Activated CD4-positive, alpha-beta T cell treated with anti-CD3 and anti-CD28 coated beads, Interleukin-2, amount 10 ng/mL, durations not matched to agents 7 days and 5 days (primary cell): ENCODE measurements at places on chromosomes 4 and X.
A peak's percentile ranks its signal among the peaks of the same experiment; 100 is the strongest.

DNA sequence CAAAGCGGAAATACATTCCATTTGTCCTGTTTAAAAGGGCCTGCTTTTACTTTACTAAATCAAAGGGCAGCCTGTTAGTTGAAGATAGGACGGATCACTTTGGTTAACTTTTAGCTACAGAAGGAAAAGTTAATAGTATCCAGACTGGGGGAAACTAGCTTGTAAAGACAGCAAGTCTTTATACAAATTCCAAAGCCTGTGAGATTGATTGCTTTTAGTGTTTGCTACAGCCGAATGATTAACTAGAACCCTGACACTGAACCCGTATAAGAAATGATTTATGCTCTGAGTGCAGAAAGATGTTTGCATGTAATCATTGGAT lies 93.4 kb downstream of the FRAS1 start:
- no peaks in the 10 kb centered on the region for H3K36me3 ChIP-seq
- H3K4me1 ChIP-seq = no peaks in the 10 kb centered on the region
- no peak overlapping the region for H3K4me3 ChIP-seq
- H3K27me3 ChIP-seq = peaks cover 18% of the 10 kb centered on the region

GRCh38 chr4:94559351-94559806 lies 107.6 kb downstream of the PDLIM5 start:
- H3K36me3 ChIP-seq = no peaks in the 10 kb centered on the region
- H3K27me3 ChIP-seq = no peaks in the 10 kb centered on the region

DNA sequence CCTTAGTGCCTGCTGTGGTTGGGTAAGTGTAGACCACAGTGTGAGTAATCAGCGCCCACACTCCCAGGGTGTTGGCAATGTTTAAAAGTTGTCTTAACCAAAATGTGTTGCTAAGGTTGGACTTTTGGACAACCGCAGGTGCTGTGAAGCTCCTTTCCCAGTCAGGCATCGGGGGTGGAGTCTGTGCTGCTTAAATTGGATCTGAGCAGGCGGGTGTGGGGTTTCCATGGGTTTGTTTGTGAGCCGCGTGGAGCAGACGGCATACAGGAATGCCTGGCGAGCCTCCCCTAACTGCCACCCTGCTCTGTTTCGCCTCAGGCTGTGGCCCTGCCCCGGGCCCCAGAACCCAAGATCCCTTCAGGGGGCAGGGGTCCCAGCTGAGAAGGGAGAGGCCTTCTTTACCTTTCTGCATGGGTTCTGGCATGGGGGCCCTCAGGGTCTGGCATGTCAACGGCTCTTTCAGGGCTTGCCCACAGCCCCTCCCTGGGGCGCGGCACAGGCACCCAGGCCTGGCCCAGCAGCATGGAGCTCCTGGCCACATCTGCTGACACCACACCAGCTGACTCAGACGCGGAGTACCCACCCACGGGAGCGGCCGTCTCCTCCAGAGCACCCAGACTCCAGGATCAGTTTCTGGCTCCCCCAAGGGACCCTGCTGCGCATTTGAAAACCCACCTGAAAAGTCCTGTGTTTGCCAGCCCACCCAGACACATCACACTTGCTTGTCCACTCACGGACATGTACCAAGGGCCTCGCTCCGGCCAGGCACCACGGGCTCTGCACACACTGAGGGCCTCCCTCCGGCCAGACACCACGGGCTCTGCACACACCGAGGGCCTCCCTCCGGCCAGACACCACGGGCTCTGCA lies 5.1 kb upstream of the SPON2 start:
- DNase-seq = no peak
- no peak overlapping the region for H3K4me3 ChIP-seq
- H3K27ac ChIP-seq = no peak overlapping the region
- peaks cover 32% of the 10 kb centered on the region for H3K36me3 ChIP-seq
- H3K4me1 ChIP-seq = peaks cover 18% of the 10 kb centered on the region
- H3K27me3 ChIP-seq = peaks cover 18% of the 10 kb centered on the region

GRCh38 chr4:164446516-164446915 lies 307.4 kb upstream of the SMIM31 start:
- H3K27me3 ChIP-seq = no peaks in the 10 kb centered on the region
- no peaks in the 10 kb centered on the region for H3K4me1 ChIP-seq
- H3K27ac ChIP-seq = no peak overlapping the region
- H3K36me3 ChIP-seq = no peaks in the 10 kb centered on the region
- no peak overlapping the region for H3K4me3 ChIP-seq
- no peak for DNase-seq

DNA sequence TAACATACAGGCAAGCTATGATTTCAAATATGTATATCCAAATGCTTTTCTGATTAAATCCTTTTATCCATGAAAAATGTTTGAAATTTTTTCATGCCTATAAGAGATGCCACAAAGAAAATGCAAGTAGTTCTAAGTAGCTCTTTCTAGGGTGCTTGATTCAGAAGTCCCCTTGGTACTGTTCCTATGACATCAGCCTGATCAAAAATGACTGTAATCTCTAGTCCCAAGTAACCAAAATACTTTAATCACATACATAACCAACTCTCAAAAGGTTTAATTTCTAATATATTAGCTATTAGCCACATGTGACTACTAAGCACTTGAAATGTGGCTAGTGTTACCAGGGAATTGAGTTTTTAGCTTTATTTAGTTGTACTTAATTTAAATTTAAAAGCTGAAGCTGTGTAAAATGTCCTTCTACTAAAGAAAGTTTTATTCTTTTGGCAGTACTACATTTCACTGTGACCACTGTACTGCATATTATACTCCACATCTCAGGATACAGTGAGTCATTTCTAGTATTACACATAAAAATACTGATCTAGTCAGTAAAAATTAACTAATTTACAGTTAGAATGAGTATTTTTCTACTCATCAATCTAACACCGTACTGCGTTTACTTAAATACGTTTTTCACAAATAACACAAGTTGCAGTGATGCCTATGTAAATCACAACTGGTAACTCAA lies 33.9 kb downstream of the FBXW7 start:
- H3K36me3 ChIP-seq = peaks cover 2% of the 10 kb centered on the region
- no peak for DNase-seq
- no peak overlapping the region for H3K27ac ChIP-seq

DNA sequence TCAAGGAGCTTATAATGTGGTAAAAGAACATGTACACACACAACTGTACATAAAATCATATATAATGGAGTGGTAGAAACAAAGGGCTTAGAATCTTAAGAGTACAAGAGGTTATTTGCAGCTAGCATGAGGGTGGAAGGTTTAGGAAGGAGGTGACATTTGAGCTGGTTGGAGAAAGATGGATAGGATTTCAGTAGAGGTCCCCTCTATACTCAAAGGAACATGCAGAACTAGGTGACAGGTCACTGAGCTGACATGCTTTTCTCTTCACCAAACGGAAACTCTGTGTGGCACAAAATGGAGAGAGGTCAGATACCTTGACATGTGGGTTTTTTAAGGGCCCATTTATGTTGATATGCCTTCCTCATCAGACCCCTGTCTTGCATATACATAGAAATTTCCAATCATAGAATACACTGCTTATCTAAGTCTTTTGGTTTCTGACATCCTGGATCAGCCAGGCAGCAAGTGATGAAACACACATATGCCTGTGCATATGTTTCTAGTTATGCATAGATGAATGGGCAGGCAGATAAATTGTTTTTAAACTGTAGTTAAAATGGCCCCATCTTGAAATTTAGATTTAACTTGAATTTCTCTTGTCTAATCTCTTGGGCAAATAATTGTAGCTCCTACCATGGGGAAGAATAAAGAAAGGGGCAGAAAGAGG lies 29.3 kb downstream of the CLCN5 start:
- no peak overlapping the region for H3K4me3 ChIP-seq
- H3K36me3 ChIP-seq = no peaks in the 10 kb centered on the region
- H3K4me1 ChIP-seq = peaks cover 2% of the 10 kb centered on the region
- no peaks in the 10 kb centered on the region for H3K27me3 ChIP-seq

- H3K27me3 ChIP-seq = no peaks in the 10 kb centered on the region
- peak overlapping the region; percentile 1 for H3K4me3 ChIP-seq
- peaks cover 41% of the 10 kb centered on the region for H3K36me3 ChIP-seq
- no peak for DNase-seq
- peak overlapping the region; percentile 87 for H3K27ac ChIP-seq
Measured at GRCh38 chr4:4268776-4269175, 20.8 kb upstream of the TMEM128 start.

GRCh38 chrX:154348114-154348531 lies 26.3 kb downstream of the FLNA start:
- H3K36me3 ChIP-seq = peaks cover 16% of the 10 kb centered on the region
- no peak for DNase-seq
- H3K27me3 ChIP-seq = no peaks in the 10 kb centered on the region
- H3K4me3 ChIP-seq = no peak overlapping the region
